ENCODE measurements at places on chromosomes 5 and 9.
A peak's percentile ranks its signal among the peaks of the same experiment; 100 is the strongest.

GRCh38 chr9:120846906-120847305 lies 4.2 kb upstream of the PSMD5 start:
- DNase-seq = no peak

DNA sequence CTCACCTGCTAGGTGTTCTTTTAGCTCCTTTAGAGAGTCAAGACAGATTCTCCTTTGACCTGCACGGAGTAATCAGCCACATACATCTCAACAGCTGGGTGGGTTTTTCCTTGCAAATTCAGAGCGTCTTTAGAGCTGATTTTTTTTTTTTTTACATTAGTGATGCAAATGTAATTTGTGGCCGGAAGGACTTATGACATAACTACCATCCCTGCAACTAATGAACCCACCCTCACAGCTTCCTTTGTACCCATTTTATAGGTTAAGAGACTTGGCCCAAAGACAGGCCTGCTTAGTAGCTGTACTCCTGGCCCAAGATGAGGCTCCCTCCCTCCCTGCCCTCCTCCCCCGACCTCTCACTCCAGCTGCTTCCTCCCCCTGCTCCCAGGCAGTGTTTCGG lies 69.9 kb upstream of the NIPAL4 start:
- DNase-seq = no peak

DNA sequence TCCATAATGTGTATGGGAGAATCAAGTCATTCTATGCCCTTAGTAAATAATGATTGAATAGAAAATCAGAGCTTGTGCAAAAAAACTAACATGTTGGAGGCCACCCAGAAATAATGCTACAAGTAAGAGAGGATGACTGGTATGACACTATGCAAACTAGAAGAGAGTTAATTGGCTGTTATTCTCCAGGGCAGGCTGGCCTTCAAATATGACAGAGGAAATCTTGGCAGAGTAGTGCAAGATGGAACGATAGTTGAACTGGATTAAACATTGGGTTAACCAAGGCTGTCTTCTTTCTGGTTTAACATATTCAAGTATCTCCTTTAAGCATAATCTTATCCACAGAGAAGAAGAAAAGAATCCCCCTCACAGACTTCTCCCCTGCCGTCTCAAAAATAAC lies 196.1 kb downstream of the MPDZ start:
- DNase-seq = no peak

- DNase-seq = no peak
Measured at GRCh38 chr5:104952876-104953275, 1390.3 kb upstream of the NUDT12 start.

DNA sequence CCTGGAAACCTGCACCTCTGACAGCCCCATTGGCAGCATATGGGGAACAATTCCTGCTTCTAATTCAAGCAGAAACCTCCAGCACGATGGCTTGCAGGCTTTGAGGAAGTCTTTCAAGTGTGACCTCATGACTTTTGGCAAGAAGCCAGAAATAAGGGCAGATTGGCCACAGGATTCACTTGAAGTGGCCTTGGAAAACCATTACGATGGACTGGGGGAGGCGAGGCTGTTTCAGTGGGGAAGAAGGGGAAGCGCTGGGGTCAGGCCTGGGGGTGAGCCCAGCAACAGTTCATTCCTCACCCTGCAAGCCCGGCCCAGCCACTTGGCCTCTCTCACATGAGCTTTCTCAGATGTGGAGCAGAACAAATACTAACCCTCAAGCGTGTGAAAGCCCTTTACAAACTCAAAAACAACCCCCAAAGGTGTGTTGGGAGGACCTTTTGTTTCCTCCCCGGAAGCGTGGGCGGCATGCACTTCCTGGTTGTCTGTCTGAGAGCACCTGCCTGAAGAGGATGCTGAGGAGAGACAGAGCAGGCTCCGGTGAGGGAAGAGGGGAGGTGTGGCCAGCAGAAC lies 26.9 kb upstream of the EEIG1 start:
- peak; percentile 92 for DNase-seq

- DNase-seq = no peak
Measured at GRCh38 chr9:109072133-109072692, 47.5 kb downstream of the TMEM245 start.

- no peak for DNase-seq
Measured at GRCh38 chr5:10621832-10622231, 58.0 kb downstream of the ANKRD33B start.

DNA sequence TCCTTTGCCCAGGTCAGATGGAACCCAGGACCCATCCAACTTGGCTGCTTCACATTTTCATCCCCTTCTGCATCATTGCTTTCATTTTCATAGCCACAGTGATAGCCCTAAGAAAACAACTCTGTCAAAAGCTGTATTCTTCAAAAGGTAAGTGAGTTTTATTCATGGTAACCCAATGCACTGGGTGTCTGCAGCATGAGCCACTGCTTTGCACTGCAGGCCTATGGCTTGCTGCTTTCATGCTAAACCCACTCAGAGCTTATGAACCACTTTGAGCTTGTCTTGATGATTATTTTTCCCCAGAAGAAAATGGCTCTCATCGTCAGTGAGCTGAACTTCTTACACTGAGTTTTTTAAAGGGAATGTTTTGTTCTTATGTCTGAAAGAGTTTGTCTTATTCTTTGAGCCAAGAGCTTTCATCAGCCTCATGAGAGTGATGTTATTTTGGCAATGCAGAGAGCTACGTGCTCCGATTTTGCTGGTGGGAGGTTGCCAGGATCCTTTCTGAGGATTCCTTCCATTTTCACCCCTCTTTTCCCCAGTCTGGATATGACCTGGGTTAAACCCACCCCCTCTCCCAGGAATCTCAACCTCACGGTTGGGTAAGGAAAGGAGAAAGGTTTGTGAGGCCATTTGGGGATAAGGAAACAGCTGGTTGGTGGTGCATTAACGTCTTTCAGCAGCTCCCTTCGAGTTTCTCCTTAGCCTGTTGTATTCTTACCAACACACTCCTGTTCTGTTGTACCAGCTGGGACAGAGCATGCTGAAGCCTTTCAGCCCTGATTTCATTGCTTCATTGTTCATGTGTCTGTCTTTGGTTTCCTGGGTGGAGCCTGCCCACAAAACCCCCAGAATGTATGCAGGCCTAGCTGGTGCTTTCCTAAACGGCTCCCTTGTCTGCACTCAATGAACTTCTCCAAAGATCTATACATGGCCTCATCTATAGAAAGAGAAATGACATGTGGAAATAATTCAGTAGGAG lies 47.6 kb downstream of the PDCD1LG2 start:
- peak; percentile 71 for DNase-seq

DNA sequence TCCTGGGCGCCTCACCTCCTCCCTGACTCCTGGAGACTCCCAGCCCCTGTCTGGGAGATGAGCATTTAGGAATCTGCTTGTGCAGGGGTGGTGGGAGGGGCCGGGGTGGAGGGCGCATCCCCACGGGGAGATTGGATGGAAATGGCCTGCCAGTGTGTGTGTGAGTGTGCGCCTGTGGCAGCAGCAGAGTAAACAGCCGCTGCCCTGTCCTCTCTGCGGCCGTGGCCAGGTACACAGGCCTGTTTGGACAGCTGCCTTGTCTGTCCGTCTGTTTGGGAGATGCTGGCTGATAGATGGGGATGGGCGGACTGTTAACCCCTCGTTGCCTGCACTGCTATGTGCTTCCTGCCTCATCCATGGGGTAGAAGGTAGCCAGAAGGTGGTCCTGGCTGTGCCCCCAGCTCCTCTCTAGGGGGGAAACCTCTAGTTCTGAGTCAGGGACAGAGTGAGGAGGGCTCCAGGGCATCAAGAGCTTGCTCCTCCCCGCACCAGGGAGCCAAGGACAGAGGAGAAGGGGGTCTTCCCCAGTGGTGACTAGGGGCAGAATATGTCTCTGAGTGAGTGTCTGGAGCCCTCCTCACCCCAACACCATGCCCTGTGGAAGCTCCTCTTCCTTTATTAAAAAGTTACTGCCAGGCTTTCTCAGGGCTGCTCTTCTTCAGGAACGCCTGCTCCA lies 60.1 kb downstream of the LMX1B start:
- DNase-seq = no peak

DNA sequence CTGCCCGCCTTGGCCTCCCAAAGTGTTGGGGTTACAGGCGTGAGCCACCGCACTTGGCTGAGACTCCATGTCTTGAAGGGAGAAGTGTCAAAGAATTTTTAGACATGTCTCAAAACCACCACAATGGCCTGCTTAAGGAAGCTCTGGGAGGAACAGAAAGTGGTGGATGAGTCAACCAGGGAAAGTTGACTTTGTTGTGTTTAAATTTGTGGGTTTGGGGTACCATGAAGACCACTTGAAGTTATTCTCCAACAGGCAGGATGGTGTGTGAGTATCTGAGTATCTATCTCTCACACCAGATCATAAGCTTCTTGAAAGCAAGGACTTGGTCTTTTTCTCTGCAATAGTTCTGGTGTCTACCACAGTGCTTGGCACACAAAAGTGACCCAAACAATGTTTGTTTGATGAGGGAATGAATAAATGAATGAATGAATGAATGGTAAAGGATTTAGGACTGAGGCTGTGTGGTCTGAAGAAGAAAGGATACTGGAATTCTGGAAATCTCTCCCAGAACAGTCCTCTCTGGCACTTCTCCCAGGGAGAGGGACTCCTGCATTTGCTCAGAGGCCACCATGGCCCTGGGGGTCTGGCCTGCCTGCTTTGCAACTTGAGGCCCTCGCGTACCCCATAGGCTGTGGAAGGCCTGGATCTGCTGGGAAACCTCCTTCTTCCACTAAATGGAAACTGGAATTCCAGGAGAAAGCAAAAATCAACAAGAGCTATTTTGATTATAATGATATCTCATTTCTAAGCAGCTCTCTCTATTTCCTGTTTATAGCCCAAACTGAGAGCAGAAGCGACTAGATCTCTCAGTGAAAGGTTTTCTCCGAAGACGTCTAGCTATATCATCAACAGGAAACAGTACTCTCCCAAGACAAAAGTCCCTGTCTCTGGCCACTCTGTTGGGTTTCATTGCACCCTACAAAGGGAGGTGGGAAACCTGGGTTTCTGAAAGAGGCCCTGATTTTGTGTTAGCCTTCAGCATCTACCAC lies 187.9 kb downstream of the PALM2AKAP2 start:
- DNase-seq = peak; percentile 64
